ENCODE measurements at places on chromosomes 1 and 21. TPM values are rescaled to one million over a fixed set of nuclear protein-coding genes. Genes with fewer than 3 reads are reported as not detected.

- DNase-seq, result no peak
These were observed 85.7 kb downstream of the ATP1A1 start for GRCh38 chr1:116458695-116459094.

DNA sequence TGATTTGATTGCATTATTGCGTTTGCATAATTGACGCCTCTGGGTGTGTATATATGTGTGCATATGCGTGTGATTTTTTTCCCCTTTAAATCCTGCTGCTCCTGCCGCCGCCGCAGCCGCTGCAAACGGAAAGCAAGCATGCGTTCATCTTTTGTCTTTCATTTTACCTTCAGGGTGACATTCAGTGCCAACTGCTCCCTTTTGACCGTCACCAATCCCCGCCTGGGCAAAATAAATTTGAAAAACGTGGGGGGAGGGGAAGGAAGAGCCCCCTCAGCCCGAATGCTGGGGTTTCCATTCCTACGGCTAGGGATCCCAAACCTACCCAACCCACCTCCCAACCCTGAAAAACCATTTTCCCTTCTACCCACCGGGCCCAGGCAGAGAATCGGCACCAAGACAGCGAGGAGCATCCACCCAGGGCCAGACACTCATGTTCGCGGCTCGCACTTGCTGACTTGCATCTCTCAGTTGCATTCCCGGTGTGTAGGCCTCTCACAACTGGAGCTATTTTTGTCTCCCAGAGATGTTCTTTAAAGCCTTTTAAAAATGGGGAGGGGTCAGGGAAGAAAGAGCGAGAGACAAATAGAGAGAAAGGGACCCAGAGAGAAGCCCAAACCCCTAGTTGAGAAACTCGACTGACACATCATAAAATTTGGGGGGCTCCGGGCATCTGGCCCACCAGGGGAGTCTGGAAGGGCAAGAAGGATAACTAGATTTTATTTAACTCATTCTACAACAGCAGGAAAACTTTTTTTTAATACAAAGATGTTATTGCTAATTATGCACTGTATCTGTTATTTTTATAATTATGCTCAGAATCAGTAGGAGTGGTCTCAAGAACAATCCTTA, 367.1 kb upstream of the ESRRG start:
- no peak for DNase-seq

GRCh38 chr21:28769683-28770082, 223.0 kb downstream of the LTN1 start:
- no peak for DNase-seq

DNA sequence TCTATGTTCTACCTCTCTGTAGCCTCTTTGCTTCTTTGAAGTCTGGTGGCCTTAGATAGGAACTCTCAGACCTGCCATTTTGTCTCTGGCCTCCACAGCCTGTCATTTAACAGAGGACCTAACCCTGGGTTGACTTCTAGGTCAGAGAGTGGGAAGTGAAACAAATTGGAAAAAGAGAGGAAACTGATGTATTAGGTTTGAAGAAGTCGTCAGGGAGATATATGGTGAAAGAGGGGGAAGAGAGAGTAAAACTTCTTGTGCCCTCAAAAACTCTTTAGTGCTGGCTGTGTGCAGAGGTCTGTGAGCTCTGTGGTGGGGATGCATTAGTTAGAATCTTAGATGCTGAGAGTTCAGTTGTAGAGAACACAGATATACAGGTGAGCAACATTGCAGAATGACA, 30.2 kb upstream of the CD1D start:
- no peak for DNase-seq

GRCh38 chr1:160351629-160352028, 8.4 kb downstream of the NCSTN start:
- DNase-seq, result no peak

DNA sequence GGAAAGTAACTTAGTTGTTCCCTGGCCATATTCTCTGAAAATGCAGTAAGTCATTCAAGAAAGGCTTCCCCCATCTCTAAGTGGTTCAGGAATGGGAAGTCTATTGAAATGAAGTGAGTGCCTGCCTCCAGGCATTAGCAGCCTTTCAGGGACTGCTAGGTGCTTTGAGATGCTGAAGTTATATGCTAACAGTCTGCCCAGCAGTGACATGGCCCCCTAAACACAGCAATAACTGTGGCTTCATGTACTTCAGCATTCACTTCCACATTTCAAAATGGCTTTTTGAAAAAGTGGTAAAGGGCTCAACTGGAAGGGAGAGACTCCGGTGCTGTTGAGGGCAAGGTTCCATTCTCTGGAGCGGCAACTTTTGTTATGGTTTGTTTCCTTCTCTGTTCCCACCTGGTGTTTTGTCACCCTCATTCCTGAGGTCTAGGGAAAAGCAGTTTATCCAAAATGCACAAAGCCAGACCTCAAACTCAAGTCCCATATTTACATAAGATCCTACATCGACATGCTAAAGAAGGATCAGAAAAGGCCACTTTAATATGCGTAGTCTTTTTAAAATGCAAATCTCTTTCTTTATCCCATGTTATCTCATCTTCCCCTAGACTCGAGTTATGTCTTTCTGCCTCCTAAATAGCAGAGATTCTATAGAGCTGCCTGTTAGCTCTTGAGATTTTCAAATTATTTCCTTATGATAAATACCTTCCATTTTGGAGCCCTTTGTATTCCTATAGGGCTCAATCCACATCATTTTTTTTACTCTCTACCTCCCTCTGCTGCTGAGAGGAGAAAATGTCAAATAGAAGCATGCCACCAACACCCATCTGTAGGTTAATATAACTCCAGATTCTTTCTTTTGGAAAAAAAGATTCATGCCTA, 34.2 kb upstream of the LRRC8C start:
- DNase-seq, result no peak

DNA sequence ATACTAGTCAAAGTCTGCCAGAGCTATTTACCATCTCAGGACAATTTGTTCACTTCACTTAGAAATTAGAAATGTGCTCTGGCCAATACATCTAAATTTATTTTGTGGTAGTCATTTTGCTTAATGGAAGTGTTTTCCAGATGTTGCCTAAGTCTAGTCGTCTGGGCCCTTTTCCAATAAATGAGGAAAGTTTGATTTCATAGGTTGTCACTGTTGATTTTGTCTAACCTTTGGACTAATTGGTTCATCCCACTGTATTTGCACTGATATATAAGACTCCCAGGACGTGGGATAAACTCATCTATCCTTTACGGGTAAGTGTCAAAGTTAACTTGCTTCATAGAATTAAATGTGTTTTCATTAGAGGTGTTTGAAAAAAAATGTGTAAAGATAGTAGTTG, 79.1 kb downstream of the TPR start:
- no peak for DNase-seq

DNA sequence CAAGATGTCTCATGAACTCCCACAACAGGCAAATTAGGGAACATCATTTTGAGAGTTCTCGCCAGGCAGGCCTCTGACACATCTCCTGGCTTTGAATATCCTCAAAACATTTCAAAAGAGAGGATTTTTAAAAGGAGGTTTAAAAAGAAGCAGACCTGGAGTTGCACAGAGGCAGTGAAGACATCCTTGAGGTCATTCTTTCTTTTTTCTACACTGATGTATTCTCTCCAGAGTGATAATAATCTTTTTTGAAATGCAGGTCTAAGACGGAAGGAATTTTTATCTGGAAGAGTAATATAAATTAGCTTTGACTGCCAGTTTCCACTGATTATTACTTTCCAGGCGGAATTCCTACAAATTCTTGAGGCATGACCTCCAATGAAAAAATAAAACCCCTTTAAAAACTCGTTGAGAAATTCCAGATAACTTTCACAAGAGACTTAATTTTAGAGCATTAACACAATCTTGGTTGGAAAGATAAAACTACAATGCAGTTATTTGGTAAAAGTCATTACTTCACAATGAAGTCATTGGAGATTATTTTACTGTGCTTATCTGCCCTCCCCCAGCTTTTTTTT, 125.0 kb downstream of the LYPLAL1 start:
- DNase-seq, result no peak

DNA sequence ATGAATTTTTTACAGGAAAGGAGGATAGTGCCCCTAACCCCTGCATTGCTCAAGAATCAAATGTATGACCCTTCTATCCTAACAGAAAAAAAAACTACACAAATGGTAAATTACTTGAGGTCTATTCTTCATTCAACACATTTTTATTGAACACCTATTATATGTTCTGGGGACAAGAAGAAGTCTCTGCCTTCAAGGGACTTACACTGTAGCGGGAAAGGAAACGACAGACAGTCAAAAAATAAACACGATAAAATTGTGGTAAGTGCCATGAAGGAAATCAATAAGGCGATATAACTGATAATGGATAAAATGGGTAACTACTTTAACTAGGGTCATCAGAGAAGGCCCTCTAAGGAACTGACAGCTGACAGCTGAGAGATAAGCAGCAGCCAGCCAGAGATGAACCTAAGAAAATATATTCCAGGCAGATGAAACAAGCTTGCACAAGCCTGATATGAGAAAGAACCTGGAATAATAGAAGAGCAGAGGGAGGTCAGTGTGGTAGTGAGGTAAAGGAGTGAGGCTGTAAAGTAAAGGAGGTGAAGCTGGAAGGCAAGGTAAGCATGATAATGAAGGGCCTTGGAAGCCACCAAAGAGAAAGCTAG, 66.4 kb downstream of the PHTF1 start:
- DNase-seq, result no peak

- DNase-seq, result no peak
These were observed 12.1 kb downstream of the F3 start for GRCh38 chr1:94529416-94529815.

The TMIGD3 gene
- polyA plus RNA-seq, result not detected

The BMP8A gene
- 0.41 TPM for polyA plus RNA-seq

The CNR2 gene
- not detected for polyA plus RNA-seq

Data from H1 (cell line).